ENCODE measurements at places on chromosomes 12 and 14.

DNA sequence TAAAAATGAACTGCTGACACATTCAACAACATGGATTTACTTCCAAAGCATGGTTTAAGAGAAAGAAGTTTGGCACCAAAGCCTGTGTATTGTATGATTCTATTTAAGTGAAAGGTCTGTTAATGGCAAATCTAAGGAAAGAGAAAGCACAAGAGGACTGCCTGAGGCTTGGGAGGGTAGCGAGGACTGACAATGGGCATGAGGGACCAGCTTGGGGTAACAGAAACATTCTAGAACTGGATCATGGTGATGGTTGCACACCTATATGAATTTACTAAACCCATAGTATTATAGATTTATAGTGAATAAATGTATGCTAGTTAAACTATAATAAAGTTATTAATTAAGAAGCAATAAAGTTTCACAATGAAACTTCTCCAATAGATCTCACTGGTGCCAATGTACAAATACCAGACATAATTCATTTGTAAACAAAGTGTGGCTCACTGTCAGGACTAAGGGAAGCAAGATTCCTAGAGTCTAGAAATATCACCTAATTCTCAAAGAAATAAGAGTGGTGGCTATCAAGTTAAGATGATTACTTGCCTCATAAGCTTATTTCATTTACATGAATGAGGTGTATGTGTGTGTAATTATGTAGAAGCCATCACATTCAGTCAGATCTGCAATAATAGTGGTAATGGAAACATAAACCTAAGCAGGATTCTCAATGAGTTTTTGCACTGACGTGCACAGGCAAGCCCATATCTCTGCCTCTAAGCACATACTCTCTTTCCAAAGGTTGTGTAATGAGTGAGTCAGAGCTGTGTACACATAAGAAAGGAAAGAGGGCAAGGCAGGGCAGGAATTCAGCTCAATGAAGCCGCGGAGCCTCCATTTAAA is 353.4 kb downstream of the KCNH5 start:
- no peak for DNase-seq

GRCh38 chr12:125651625-125652024 is 586.4 kb downstream of the AACS start:
- no peak for DNase-seq

DNA sequence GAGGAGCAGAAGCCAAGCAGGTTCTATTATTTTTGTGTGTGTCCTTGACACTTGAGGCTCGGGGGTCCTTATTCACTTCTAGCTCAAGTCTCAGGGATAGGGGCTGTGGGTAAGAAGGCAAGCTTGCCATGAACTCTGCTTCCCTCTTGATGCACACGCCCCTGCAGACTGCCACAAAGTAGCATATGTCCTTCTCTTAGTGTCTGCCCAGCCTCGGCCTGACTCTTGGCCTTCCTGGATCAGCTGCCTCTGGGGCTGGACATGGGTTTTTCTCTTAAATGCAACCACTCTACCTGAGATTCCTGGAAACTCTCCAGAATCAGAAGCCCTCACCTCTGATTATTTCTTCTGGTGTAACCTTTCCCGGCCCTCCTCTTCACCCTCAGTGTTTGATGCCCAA is 28.2 kb upstream of the PEX5 start:
- no peak for DNase-seq

DNA sequence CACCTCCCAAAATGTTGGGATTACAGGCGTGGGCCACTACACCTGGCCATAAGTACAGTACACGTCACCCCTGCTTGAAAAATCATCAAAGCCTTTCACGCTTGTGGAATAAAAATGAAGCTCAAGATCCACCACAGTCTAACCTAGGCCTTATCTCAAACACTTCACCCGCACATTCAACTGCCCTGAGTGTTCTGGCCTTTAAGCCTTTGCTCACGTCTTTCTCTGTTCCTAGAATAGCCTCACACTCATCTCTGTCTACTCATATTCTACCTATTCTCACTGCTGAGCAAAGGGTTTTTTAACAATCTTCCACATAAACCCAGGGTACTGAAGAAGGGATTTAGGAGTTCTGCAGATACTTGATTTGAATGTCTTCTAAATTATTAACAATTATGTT is 9.9 kb downstream of the CALCOCO1 start:
- DNase-seq, result no peak

- DNase-seq, result no peak
These were observed 1640.0 kb upstream of the SEL1L start for GRCh38 chr14:83173687-83174086.

DNA sequence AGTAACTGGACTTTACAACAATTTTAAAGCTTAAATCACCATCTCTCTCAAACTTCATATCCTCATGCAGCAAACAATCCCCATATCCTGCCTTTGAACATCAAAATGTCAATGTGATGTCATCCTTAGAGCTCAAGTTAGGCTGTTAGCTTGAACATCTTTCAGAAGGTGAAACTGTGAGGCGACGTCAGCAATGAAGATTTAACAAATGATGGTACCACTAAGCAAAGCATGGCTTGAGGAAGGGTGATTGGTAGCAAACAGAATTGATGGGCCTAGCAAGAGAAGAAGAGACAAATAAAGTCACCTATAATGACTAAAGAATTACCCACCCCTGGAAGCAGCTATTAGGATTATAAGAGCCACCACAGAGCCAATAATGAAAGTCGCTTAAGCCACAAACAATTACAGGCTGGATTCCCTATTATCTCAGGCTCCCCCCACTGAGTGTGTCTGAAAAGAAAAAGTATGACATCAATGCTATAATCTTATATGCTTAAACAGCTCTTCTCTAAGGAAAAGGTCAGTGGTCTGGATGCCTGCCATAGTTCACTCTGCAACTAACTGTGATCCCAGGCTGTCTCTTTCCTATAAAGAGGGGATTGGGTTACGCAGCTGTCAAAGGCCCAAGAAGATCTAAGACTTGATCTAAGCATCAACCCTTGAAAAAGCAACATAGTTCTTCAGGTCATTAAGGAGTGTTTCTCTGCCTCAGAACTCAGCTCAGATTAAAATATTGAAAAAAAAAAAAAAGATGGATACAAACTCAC is 18.1 kb downstream of the EGLN3 start:
- no peak for DNase-seq

DNA sequence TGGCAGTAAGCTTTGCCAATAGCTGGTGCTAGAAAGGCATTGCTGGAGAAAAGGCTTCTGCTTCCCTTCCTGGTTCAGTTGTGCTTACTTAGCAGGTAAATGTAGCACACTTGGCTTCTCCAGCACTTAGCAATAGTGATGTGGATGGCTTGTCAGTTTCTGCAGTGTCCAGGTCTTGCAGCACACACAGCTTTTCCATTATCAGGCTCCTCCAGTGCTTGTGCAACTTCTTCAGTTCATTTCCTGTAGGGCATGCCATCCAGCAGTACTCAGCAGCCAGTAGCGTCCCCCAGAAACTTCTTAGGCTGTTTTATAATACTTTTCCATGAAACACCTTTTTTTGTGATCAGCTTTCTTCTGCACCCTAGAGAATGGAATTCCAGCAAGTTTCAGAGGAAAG is 154.6 kb downstream of the SLC6A15 start:
- DNase-seq, result no peak

GRCh38 chr14:54652605-54653052 is 85.7 kb downstream of the SAMD4A start:
- DNase-seq, result no peak

All from stimulated activated CD4-positive, alpha-beta T cell treated with anti-CD3 and anti-CD28 coated beads, Interleukin-1b, Interleukin-23, amount 100 ng/mL, for 4 hours (primary cell).